Renal cortex interstitium (tissue), 15 donors: ENCODE measurements at places on chromosomes 7 and 10. TPM values are rescaled to one million over a fixed set of nuclear protein-coding genes. Genes with fewer than 3 reads are reported as not detected.

GRCh38 chr7:132388688-132389087 lies 187.6 kb downstream of the PLXNA4 start:
- DNase-seq: no peak

DNA sequence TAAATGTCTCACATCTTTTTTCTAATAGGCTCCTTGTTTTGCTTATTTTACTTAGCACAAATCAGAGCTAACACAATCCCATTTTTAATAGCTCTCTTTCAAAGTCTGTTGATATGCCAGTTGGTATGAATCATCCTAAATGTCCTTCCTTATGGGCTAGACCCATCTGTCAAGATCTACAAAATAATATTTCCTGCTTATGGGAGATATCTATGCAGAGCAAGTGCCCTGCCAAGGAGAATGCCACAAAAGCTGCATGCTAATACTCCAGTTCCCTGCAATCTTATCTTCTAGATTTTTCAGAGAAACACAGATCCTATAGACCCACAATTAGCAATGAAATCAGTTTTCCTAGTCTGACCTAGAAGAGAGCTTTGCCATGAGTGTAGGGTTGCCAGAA lies 230.8 kb upstream of the NPVF start:
- no peak for DNase-seq

DNA sequence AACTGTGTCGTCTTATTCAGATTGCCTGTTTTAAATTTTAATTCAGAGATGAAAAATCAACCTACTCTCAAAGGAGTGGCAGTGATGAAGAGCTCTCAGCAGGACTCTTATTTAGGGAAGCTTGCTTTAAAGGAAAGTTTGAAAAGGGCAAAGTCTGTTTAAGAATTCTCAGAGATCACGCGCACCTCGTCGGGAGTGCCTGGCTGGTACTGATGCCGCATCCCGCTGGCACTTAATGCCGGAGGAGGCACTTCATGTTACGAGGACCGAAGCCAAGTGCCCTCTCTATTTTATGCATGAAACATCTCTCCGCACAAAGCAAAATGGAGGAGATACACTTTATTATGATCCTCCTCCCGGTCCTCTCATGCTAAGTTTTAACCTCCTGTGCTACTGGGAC lies 71.1 kb upstream of the INSYN2A start:
- no peak for DNase-seq

- DNase-seq: no peak
These were observed 279.4 kb downstream of the RPS24 start for GRCh38 chr10:78313048-78313381.

GRCh38 chr10:47423476-47423875 lies 39.4 kb upstream of the ZNF488 start:
- no peak for DNase-seq

DNA sequence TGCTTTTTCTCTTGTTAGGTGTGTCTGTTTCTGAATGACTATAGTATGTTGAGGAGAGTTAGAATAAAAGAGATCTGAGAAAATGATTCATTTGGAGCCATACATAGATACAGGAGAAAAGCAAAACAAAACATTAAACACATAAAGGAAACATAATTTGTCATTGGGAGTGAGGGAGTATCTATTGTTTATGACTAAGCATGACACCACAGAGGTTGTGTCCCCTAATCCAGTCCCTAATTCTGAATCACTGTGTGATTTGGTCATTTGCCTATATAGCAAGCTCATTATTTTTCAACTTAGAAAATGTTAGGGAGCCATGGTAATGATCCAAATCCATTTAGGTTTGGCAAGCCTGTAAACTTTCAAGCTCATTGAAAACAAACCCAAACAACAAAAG lies 132.3 kb upstream of the BMPER start:
- no peak for DNase-seq

DNA sequence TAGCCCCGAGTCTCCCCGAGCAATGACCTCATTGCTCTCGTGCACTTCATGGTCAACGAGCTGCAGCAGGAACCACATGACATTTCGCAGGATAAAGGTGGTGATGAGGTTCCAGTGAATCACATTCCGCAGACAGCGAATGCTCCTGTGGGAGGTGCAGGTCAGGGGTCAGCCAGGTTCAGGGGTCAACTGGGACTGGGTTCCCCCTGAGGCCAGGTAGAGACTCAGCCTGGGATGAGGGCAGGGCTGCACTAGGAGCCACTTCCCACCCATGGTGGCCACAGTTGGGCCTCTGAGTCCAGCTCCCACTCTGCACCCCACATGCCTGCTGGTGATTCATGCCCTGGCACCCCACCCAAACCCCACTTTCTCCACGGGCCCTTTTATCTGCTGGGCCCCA lies 17.2 kb downstream of the CRHR2 start:
- DNase-seq: no peak

DNA sequence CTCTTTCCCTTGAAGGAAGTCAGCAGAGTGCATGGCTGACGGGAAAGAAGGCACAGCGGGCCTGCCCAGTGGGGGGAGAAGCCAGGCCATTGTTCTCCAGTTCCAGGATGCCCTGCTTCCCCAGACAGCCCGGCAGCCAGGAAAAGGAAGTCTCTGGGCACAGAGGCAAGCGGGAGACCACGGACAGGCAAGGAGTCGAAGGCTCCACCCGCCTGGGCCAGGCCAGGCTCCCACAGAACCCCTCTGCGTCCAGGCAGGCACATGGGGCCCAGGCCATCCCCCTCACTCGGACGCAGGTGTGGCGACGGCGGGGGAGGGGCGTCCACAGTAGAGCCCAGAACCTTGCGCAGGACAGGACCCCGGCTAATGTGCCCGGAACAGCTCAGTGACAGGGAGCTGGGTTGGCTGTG lies 8.7 kb downstream of the GPR146 start:
- DNase-seq: no peak

- DNase-seq: no peak
These were observed 464.7 kb upstream of the IGFBP3 start for GRCh38 chr7:46385662-46386309.

DNA sequence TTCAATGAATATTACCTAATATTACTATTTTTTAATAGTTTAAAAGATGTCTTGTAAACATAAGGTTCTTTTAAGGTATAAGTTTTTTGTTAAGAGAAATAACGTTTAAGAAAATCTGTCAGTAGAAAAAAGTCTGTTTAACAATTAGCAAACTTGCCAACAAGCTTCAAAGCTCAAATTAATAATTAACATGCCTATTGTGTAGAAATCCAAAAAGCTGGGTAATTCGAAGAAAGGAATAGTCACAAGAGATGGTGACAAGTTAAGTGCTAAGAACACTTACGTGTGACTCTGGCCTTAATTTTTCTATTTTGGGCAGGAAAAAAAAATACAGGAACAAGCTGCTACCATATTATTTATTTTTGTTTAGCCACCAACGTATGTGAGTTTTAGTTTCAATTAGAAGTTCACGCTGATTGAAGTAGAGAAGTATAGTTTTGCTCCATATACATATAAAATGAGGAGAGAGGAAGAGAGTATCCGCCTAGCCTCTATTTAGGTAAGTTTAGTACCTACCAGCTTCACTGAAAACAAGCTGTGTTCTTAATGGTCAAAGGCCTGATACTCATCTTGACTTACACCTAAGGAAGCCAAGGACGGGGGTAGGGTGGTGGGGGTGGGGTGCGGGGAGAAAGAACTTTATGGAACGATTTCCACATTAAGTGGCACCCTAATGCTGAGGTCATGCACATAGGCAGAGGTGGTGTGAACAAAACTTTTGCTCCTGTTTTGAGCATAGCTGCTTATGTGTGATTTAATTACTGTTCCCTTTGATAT lies 43.4 kb upstream of the AGBL3 start:
- no peak for DNase-seq

GRCh38 chr10:24277771-24278170 lies 68.8 kb downstream of the KIAA1217 start:
- DNase-seq: no peak

DNA sequence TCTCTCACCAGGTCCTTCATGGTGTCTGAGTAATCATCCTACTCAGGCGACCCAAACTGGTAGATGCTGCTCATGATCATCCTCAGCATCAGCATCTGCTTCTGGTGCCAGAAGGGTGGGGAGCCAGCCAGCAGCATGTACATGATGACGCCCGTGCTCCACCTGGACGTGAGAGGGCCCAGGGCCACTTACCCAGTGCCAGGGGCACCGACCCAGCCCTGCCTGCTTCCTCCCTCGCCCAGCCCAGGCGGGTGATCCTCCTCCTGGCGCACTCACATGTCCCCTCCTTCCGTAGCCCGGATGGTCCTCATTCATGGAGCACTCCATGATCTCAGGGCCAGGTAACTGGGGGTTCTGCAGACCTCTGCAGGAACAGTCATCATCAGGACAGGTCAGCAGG lies 764.8 kb upstream of the ZNF722 start:
- no peak for DNase-seq

- no peak for DNase-seq
These were observed 4.2 kb downstream of the NRBF2 start for GRCh38 chr10:63137306-63137705.

DNA sequence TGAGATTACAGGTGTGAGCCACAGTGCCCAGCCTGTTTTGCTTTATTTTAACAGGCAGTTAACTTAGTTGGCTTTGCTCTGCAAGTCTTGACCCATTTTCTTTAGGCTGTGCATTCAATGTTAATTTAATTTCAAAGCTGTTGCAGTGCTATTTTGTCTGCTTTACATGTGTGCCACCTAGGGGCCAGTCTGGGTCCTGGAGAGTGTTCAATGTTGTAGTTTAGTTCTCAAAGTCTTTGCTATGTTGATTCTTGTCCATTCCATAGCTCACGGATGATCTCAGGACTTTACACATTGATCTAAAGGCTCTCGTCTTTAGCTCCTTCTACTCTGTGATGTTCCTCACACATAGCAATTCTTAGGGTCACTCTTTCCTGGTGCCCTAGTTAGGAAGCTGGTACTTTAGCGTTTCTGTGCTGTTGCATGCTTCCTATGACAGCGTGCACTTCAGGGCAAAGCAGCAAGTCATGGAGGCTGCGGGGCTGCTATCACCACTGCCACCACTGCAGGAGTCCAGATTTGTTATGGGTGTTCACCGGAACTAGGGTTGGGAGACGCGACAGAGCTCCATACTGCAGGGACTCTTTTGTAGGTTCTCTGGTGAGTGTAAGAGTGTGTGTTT lies 16.4 kb upstream of the ABCA13 start:
- no peak for DNase-seq

GRCh38 chr7:80170445-80170844 lies 35.8 kb downstream of the GNAI1 start:
- no peak for DNase-seq

GRCh38 chr7:20214921-20215669 lies 2.1 kb downstream of the MACC1 start:
- DNase-seq: no peak

GRCh38 chr7:35550831-35551230 lies 144.1 kb downstream of the HERPUD2 start:
- DNase-seq: no peak

DNA sequence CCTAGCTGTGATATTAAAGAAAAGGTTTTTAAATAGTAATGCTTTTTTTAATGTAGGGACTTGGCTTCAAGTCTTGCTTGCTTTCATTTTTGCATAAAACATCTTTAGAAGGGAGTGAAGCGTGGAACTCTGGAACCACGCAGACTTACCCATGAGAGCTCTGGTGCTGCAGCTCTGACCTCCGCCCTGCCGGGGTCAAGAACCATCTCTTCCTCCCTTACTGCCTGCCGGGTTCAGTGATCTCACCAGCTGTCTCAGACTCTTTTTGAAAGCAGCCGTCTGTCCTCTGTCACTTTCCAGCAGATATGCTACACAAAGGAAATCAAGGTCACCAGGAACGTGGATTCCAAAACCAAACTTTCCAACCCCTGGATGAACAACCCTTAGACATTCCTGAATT lies 353.8 kb downstream of the GPR37 start:
- DNase-seq: no peak

DNA sequence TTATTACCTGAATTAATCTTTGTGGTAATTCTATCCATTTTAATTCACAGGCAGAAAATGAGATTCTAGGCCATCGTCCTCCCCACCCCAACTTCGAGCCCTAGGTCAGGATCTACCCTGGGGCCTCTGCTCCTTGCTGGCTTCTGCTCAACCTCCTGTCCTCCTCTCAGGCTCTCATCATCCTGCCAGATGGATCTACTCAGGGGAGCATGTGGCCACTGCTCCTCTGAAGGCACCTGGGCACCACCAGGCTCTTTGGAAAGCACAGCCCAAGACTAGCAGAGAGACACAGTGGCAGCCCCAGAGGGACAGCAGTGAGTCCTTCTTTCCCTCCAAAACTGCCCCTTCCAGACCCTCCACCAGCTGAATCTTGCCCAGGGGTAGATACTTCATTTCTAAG lies 248.2 kb downstream of the TCERG1L start:
- no peak for DNase-seq

Gene SPDYE16
- polyA plus RNA-seq: 4.0 TPM

Gene DRGX
- polyA plus RNA-seq: 0.09 TPM

Gene PNLIPRP3
- not detected for polyA plus RNA-seq

Gene AKR1C1
- 11.4 TPM for polyA plus RNA-seq

Gene DENND2A
- 34.2 TPM for polyA plus RNA-seq

Gene GNB2
- 197 TPM for polyA plus RNA-seq

Gene DCLRE1A
- polyA plus RNA-seq: 13.5 TPM
